A549 treated with dexamethasone at 1 μM for 4 hours (cell line): ENCODE measurements at places on chromosomes 11 and 22. TPM values are rescaled to one million over a fixed set of nuclear protein-coding genes. Genes with fewer than 3 reads are reported as not detected.

OSM gene
- total RNA-seq: 0.11 TPM in 1 of 5 replicates, not detected in the others

AHNAK gene
- total RNA-seq: 298 to 478 TPM (median 418 TPM) in 5 replicates

CRYBA4 gene
- not detected in 5 replicates for total RNA-seq

PRODH gene
- total RNA-seq: 0.78 to 1.9 TPM (median 1.7 TPM) in 5 replicates

CHRNA10 gene
- total RNA-seq: 0.73 to 1.4 TPM (median 0.98 TPM) in 5 replicates

RHOG gene
- 95.1 to 115 TPM (median 111 TPM) in 5 replicates for total RNA-seq

FZD4 gene
- 1.1 to 1.8 TPM (median 1.4 TPM) in 5 replicates for total RNA-seq

PYGM gene
- 0.17 to 0.69 TPM (median 0.39 TPM) in 5 replicates for total RNA-seq

SHISA8 gene
- 0.07 to 0.31 TPM (median 0.11 TPM) in 5 replicates for total RNA-seq

IFT27 gene
- 13.5 to 20.5 TPM (median 19.4 TPM) in 5 replicates for total RNA-seq

OR2AG1 gene
- total RNA-seq: not detected in 5 replicates

OR52I1 gene
- total RNA-seq: not detected in 5 replicates

MYOD1 gene
- total RNA-seq: 0.06 to 0.15 TPM (median 0.07 TPM) in 3 of 5 replicates, not detected in the others

UBE2L6 gene
- total RNA-seq: 34.4 to 45.3 TPM (median 43.0 TPM) in 5 replicates

KLHDC7B gene
- not detected in 5 replicates for total RNA-seq

ANO5 gene
- 1.3 to 2.1 TPM (median 1.7 TPM) in 5 replicates for total RNA-seq

IL10RA gene
- 0.03 to 0.14 TPM (median 0.11 TPM) in 4 of 5 replicates, not detected in the other for total RNA-seq

PNPLA5 gene
- total RNA-seq: 0.03 to 0.14 TPM (median 0.05 TPM) in 3 of 5 replicates, not detected in the others

SPI1 gene
- 0.19 to 0.21 TPM in 2 of 5 replicates, not detected in the others for total RNA-seq

DDIAS gene
- total RNA-seq: 14.1 to 19.0 TPM (median 16.3 TPM) in 5 replicates

KDM4E gene
- not detected in 5 replicates for total RNA-seq

SGSM1 gene
- total RNA-seq: 0.49 to 1.1 TPM (median 0.60 TPM) in 5 replicates

SIAE gene
- total RNA-seq: 12.4 to 16.7 TPM (median 15.2 TPM) in 5 replicates

CSRP3 gene
- total RNA-seq: not detected in 5 replicates

LRP4 gene
- total RNA-seq: 7.3 to 10.4 TPM (median 10.0 TPM) in 5 replicates
